ENCODE measurements at places on chromosomes 7 and 10.

DNA sequence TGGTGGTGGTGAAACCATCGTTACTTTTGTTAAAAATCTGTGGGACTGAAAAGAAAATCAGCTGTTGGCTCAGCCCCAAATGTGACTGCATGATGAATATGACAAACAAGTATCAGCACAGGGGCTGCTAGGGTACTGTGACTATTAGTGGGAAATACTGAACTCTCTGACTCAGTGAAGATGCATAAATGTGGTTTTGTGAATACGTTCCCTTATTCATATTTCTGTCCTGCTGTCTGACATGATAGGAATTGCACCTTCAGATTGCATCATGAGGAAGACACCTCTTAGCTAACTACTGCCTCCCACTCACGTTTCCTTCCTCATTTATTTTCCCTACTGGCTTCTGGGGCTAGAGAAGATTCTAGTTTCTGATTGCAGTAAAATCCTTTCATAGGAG is 1.4 kb downstream of the CLEC5A start:
- no peak for DNase-seq

GRCh38 chr7:134995239-134996096 is 9.2 kb downstream of the AGBL3 start:
- DNase-seq = no peak

GRCh38 chr7:76296743-76297740 is 5.4 kb upstream of the HSPB1 start:
- no peak for DNase-seq

GRCh38 chr7:99459087-99459486 is 6.9 kb downstream of the ATP5MF start:
- DNase-seq = no peak

DNA sequence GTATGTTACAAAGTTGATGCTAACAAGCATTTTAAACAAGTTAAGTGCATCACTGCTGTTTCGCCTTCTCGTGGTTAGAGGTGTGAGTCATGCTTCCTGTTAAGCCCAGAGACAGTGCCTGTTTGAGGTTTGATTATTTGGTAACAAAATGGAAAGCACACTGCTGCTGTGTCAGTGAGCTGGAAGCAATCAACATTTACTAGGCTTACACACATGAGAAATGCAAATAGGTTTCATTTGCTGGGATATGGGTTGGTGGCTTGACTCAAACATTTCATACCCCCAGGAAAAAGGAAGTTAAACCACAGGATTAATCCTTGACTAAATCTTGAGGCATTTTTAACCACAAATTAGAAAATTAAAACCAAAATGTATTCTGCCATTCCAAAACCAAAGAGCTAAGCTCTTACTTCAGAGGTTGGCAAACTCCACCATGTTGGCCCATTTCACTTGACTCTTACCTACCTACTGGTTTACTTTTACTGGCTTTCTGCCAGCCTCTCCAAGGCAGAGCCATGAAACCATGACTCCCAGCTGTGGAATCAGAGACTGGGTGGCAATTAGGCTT is 139.2 kb downstream of the ETV1 start:
- DNase-seq = peak; percentile 20

DNA sequence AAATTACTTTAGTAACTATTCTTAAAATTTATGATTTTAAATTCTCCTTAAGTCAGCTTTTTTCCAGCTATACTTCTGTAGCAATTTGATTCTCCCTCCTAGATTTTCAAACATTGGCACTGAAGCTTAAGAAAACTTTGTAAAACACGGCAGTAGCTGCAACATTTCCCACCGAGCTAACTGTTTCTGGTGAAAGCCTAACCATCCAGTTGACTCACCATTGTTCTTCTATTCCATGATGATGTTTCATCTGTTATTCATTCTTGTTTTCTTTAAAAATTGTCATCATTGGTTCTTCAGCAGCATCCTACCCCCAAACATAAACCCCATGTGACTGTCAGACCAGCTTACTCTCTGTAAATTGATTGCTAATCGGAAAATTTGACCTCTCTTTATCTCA is 312.3 kb downstream of the DGKB start:
- DNase-seq = no peak

- DNase-seq = no peak
These were observed at the start of gene CCL26 for GRCh38 chr7:75772081-75773077. Gene CCL26, minus strand, starts transcription at chr7:75772211. Its CDS starts 35 bp downstream, at chr7:75772176.

DNA sequence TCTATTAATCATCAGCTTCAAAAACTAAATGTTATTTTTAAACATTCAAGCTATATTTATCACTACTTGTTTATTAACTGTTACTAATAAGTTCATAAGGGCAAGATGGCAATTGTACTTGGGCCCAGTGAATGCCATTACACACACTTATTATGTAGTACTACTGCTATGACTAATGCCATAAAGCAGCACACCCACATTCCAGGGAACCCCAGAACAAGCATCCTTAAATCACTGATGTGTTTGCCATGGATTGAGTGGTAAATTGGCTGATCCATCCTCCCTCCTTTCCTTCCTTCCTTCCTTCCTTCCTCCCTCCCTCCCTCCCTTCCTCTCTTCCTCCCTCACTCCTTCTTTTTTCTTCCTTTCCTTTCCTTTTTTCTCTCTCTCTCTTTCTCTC is 37.4 kb upstream of the RSU1 start:
- DNase-seq = no peak

- no peak for DNase-seq
These were observed 7.5 kb downstream of the NOS3 start for GRCh38 chr7:150998341-150998740.

DNA sequence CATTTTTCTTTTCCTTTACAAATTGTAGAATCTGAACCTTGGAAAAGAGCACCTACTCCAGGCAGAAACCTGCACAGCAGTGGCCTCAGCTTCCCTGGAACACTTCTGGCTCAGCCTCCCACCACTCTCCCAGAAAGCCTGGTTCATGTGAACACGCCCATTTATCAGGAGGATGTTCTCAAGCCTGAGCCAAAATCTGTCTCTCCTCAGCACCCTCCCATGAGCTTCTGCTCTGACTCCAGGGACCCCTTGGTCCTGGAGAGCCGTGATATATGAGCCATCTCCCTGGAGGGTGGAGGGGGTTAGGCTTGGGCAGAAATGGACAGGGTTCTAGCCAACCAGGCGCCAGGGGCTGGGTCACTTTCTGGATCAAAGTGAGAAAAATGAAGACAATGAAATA is 10.1 kb downstream of the GDF2 start:
- DNase-seq = no peak

- no peak for DNase-seq
These were observed 449.1 kb downstream of the XPNPEP1 start for GRCh38 chr10:109474261-109474660.

DNA sequence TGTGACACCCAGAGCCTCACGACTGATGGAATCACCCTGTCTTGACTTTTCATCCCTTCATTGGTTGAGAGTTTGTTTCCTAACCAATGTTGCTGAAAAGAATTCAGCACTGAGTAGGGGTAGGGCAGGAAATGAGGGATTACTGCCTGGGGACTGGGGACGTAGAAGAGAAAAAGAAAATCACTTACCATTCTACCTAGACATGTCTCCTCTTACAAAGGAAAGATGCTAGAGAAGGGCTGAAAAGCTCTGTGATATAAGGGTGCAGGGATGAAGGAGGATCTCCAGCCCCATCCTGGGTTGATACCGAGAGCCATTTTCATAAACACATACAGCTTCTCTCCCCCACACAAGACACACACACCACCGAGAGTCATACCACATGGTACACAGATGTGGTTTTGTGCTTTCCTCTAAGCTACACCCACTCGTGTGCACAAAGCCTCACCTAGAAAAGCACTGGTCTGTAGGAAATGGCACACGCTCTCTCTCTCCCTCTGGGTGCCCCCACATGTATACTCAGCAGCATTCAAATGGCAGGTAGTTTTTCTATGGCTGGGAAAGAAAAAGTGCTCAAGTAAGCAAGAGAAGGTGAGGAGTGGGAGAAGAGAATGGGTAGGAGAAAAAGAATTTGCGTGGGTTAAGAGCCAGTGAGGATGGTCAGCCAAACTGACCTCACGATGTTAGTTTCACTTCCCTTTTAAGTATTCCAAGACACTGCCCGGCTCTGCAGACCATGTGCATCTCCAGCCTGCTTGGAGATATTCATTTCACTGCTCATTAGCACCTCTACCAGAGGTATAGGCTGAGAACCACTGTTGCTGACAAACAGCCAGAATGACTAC is 85.8 kb downstream of the CALD1 start:
- DNase-seq = no peak

DNA sequence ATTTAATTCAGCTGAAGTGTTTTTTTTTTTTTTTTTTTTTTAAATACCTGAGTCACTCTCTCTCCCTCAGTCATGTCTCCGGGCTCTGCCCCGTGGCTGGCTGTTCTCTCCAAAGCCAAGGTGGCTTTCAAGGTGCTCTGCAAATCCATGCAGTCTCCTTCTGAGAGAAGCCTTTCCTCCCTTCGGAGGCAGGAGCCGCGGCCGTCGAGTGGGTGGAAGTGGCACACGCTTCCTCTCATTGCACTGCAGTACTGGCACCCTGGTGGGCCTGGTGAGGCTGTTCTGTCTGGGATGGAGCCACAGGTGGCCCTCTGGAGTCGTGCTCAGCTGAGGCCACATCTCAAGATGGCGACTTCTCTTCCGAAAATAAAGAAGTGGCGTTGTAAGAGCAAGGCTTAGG is 221.8 kb downstream of the GLRX3 start:
- DNase-seq = no peak

DNA sequence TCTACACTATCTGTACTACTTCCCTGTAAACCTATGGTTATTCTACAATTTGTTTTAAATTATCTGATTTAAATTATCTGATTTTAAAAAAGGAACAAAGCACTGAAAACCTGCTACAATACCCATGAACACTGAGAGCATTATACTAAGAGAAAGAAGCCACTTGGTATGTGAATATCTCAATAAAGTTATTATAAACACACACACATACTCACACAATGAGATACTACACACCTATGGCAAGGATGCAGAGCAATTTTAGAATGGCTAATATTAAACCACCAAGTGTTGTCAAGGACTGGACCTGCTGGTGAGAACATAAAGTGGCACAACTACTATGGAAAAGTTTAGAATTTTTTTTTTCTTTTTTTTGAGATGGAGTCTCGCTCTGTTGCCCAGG is 82.7 kb downstream of the IGF2BP3 start:
- no peak for DNase-seq

DNA sequence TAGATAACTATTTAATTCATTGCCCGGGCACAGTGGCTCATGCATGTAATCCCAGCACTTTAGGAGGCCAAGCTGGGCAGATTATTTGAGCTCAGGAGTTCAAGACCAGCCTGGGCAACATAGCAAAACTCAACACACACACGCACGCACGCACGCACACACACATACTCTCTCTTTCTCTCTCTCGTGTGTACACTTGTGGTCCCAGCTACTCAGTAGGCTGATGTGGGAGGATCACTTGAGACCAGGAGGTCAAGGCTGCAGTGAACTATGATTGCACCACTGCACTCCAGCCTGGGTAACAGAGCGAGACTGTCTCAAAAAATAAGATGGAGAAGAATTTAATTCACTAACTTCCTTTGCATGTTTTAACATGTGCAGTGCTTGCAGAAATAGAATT is 38.1 kb downstream of the PTPN12 start:
- DNase-seq = no peak

DNA sequence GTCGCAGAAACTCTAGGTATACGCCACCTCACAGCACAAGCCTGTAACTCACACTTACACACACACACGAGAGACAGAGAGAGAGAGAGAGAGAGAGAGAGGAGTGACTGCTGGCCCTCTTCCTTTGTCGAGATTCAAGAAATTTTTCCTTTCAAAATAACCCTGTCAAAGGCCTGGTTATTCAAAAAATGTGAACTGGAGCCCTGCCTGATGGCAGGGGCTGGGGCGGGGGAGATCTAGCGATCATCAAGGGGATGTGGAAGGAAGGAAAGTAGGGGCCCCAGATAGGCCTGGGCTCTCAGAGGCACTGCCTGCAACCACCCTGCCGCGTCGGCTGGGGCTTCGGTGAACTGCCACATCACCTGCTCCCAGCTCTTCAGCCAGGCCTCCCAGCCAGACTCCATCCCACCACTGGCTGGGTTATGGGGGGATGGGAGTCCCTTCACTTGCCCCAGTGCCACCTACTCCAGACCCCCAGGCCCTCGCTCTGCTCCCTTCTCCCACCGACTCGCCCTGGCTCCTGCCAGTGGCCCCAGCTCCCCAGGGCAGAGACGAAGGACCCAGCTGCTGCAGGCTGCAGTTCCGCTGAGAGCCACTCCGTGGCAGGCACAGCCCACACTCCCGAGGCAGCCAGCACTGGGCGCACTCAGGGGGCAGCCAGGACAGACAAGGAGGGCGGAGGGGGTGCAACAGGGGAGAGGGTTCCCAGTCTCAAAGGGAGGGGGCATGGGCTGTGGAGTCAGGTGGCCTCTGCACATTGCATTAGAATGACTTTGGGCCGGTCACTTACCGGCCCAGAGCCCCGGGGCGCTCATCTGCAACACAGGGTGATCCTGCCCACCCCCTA is 15.3 kb downstream of the KCNH2 start:
- DNase-seq = peak; percentile 42

GRCh38 chr7:114426824-114427223 is 12.2 kb downstream of the FOXP2 start:
- DNase-seq = no peak

GRCh38 chr7:152312316-152312715 is 123.5 kb downstream of the KMT2C start:
- DNase-seq = no peak

- no peak for DNase-seq
These were observed 16.3 kb upstream of the HNRNPH3 start for GRCh38 chr10:68315582-68315981.

DNA sequence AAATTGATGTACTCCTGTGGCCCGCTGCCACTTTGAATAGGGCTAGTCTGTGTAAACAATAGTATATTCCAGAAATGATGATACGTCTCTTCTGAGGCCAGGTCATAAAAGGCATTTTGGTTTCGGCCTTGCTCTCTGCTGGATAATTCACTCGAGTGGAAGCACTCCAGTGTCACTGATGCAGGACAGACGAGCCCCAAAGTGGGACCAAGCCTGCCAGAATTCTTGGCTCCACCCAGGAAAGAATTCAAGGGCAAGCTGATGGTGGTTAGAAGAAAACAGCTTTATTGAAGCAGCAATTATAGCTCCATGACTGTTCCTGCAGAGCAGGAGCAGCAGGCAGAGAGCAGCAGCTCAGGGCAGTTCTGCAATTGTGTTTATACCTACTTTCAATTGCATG is 717.6 kb downstream of the GRM8 start:
- DNase-seq = no peak

Data from activated T-cell treated with anti-CD3 and anti-CD28 coated beads for 1 hour (primary cell).